Activated CD4-positive, alpha-beta T cell treated with anti-CD3 and anti-CD28 coated beads for 24 hours (primary cell): ENCODE measurements at places on chromosomes 7 and 10.

DNA sequence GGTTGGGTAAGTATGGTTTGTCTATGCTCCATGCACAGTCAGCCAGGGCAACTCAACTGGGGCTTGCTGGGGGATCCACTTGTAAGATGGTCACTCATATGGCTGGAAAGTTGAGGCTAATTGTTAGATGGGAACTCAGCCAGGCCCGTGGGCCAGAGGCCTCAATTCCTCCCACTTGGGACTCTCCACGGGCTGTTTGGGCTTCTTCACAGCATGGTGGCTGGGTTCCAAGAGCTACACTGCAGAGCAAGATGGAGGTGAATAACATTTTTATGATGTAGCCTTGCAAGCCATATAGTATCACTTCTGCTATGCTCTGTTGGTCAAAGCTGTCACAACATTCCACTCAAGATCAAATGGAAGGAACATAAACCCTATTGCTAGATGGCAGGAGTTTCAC, 39.2 kb downstream of the ELMO1 start:
- no peak for DNase-seq

- no peak for DNase-seq
Observed at GRCh38 chr10:22655312-22655981, 58.9 kb downstream of the PIP4K2A start.

- DNase-seq, result peak; percentile 3
Observed at GRCh38 chr7:148535217-148535616, 55.3 kb upstream of the C7orf33 start.

DNA sequence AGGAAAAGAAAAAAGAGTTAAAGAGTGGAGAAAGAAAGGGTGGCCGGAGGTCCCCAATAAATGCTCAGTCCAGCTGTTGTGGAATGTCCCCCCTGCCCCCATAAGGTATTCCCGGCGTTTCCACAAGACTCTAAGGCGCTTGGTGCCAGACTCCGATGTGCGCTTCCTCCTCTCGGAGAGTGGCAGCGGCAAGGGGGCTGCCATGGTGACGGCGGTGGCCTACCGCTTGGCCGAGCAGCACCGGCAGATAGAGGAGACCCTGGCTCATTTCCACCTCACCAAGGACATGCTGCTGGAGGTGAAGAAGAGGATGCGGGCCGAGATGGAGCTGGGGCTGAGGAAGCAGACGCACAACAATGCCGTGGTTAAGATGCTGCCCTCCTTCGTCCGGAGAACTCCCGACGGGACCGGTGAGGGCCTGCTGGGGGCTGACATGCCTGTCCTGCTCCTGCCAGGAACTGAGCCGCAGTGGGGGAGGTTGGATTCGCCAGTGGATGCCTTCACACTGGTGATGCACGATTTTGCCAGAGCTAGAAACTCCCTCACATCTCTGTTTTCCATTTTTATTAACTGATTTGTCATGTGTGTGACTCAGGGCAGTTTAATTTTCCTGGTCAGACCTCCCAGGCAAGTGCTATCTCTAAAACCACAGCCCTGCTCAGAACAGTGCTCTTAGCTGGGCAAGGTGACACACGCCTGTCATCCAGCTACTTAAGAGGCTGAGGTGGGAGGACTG, 34.2 kb downstream of the TACR2 start:
- DNase-seq, result no peak

DNA sequence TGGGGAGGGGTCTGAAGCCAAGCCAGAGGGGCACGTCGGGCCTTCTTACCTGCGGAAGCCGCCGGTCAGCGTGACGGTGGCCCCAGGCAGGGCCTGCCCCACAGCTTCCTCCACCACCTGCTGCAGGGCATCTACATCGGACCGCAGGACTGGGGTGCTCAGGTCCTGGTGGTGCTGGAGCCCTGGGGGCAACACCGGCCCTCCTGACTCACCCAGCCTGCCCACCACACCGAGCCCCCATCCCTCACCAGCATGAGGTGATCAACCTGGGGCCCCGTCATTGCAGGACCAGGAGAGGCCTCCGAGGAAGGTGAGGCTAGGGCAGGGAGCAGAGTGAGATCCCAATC, 8.0 kb downstream of the POLM start:
- DNase-seq, result no peak

DNA sequence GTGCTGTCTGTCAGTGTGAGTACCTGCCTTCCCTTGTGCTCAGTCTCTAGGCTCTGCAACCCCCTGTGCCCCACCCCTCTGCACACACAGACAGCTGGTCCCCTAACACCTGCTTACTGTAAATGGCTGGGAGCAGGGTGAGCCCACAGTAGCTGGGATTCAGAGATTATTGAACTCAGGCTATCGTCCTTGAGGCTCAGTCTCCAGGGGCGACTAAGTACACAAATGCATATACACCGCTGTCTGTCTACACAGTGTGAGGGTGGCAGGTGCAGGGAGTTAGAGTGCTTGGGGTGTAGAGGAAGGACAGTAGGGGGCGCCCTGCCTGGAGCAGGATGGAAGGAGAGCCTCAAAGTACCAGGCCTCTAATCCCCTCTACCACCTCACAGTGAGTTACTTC, 12.9 kb downstream of the UPP1 start:
- no peak for DNase-seq

- DNase-seq, result no peak
Observed at GRCh38 chr7:39620486-39620885, 2.9 kb upstream of the RALA start.

DNA sequence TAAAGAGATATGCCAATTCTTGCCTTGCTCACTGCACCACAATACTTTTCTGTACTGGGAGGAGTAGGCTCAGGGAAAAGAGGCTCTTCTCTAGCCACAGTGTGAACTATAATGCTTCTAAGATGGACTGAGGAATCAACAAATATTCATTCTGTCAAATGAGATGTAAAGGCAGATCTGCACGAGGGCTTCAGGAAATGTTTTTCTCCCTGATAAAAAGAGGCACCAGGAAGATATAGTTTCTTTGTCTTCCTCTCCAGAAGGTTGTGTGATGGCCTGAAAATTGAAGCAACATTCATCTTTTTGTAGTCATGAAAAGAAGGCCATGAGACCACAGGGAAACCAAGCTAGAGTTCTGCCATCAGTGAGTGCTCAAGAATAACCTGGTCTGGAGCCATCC, 79.1 kb upstream of the NME8 start:
- DNase-seq, result no peak

DNA sequence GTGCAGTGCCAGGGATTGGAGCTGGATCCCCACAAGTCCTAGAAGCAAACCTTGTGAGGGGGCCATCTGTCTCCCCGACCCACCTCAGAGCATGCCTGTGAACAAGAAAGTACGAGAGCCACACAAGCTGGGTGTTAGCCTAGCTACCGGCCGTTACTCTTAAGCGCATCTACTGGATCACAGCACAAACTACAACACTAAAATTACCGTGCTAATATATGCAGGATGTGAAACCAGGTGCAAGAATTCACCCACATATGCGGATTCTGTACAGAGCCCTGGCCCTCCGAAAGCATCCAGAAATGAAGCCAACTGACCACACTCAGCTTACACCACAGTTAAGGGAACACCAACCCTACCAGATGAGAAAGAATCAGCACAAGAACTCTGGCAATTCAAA, 16.0 kb upstream of the PRSS1 start:
- no peak for DNase-seq

GRCh38 chr7:113083816-113084495, 2.7 kb downstream of the GPR85 start:
- no peak for DNase-seq

- DNase-seq, result no peak
Observed at GRCh38 chr10:122098924-122099323, 110.0 kb downstream of the TACC2 start.
